ENCODE measurements at places on chromosomes 4 and X.
A peak's percentile ranks its signal among the peaks of the same experiment; 100 is the strongest.

- DNase-seq, result no peak
Measured at GRCh38 chr4:137740141-137740540, 207.8 kb upstream of the PCDH18 start.

DNA sequence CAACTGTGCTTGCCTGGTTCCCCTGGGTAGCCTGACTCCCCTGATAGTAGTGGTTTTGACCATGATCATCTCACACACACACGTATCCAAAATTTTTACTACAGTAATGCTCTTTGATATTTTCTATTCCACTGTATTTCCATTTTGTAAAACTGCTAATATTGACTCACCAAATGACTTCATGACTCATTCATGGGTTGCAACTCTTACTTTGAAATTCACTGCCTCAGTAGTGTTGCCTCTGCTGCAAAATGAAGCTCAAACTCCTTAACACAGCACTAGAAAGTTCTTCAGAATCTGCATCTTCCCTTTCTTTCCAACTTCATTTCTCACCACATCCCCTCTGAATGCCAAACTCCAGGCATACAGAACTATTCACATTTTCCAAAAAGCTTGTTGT, 20.3 kb downstream of the QRFPR start:
- DNase-seq, result no peak

- DNase-seq, result no peak
Measured at GRCh38 chrX:146448791-146449190, 360.8 kb upstream of the CXorf51B start.

DNA sequence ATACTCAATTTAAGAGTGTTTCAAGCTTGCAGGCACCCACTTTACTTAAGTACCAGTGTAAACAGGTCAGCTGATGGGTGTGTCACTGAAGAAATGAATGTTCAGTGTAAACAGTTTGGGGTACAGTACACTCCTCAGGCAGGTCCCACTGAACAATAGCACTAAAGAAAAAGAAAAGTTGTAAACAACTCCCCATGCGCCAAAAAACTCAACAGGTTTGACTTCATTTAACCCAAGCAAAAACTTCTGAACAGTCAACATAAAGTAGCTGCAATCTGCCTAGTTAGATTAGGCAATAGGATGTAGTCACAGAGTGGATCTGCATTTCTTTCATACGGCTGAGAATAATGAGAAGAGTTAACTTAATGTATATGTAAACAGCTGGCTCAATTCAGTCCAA, 93.2 kb downstream of the FAM13A start:
- peak; percentile 24 for DNase-seq

DNA sequence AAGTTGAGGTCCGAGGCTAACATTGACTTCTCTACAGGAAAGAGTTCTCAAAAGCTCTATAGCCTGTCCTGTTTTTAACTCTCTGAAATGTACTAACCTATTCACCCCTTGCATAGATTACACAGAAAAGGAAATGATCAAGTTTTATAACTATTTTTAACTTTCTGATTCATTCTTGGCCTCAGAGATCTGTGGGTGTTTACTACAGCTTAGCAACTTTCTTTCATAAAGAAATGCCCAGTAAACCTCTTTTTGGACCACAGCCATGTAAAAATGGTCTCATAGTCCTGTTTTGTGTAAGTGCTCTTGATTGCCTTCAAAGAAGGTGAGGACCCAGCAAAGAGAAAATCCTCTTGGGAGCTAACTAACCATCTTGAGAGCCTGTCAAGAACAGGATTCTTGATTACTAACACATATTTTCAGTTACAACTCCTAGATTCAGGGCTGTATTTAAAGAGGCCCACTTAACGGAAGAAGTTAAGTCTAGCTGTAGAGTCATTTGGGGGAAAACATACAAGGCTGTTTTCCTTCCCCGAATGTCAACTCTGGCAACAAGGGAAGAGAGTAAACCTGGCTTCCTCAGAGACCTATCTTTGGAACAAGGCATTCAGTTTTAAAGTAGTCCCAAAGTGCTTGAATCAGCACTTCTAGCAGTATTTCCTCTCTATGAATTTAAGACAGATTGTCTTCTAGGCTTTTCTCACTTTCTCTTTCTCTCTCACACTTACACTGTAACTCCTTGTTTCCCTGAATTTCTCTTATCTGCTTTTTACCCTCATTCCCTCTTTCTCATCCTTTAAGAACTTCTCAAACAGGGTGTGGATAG, 78.2 kb downstream of the IL21 start:
- DNase-seq, result no peak

- no peak for DNase-seq
Measured at GRCh38 chr4:123340381-123340701, 56.3 kb upstream of the SPRY1 start.

GRCh38 chr4:36198068-36198808, 46.1 kb downstream of the ARAP2 start:
- no peak for DNase-seq

Measured in NCI-H510A (cell line).